Posterior cingulate gyrus (tissue), 11 donors: ENCODE measurements at places on chromosomes 5 and 9.

GRCh38 chr5:33340195-33340594 is 100.6 kb upstream of the TARS1 start:
- DNase-seq = no peak

- DNase-seq = no peak
Observed at GRCh38 chr9:103707181-103707580, 386.9 kb upstream of the SMC2 start.

- DNase-seq = no peak
Observed at GRCh38 chr5:35876454-35876853, 19.8 kb downstream of the IL7R start.

DNA sequence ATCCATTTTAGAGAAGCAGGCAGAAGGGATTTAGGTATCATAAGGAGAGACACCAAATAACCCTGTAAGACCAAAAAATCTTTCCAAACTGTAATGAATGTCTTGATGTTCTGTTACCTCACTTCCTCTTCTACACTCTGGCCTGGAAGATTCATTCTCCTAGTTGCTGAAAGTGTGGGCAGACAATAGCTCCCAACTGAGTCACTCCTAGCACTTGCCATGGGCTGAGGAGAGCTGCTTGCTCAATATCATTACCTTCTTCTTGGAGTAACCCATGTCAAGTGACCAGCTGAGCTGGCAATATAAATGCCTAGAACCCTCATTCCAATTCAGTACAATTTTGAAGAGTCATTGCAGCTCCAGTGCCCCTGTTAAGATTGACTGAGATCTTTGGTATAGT is 1985.5 kb upstream of the CDH6 start:
- DNase-seq = no peak

DNA sequence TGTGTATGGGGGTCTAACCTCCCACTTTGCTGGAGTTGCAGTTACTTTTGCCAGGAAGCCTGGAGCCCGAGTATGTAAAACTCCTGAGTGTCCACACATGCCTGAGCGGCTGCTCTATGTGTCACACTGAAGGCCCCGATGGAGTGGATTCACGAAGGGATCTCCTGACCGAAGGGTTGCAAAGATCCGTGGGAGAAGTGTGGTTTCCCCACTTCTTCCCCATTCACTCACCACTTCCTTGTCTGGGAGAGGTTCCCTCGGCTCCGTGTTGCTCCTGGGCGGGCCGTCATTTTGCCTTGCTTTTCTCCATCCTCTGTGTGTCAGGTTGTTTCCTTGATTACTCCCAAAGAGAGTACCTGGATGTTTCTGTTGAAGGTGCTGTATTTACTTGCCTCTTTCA is 16.2 kb upstream of the IL3 start:
- no peak for DNase-seq

DNA sequence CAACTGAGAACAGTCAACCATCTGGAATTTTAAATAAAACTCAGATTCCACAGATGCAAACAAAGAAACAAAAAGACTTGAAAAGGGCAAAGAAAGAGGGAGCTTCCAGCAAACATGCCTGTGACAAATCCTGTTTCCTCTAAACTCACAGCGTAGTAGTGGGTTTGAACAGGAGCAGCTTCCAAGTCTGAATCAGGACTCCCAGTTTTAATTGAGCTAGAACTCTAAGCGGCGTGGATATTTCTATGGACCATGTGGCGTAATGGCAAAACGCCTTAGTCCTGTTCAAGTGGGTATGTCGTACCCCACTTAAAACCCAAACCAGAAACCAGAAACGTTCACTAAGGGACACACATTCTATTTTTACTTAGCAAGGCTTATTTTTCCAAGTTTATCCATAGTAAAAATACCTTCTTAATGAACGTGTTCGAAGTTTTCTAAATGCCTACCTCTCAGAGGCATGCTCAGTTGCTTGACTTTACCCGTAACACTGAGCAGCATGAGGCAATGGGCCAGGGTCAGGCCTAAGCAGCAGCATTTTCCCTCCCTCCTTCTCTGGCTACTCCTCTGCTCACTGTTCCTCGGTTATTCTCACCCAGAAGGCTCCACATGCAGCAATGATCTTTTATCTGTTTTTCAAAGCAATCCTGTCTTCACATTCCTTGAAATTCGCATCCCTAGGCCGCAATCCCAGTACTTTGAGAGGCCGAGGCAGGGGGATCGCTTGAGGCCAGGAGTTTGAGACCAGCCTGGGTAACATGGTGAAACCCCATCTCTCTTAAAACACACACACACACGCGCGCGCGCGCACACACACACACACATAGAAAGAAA is 77.9 kb downstream of the FNBP1 start:
- no peak for DNase-seq

- DNase-seq = no peak
Observed at GRCh38 chr5:143201589-143201988, 201.9 kb downstream of the NR3C1 start.

- no peak for DNase-seq
Observed at GRCh38 chr9:127810378-127811187, 7.9 kb downstream of the FPGS start.
